ENCODE measurements at places on chromosomes 3 and 15.

GRCh38 chr15:69823223-69823907 lies 274.4 kb downstream of the TLE3 start:
- DNase-seq: no peak

DNA sequence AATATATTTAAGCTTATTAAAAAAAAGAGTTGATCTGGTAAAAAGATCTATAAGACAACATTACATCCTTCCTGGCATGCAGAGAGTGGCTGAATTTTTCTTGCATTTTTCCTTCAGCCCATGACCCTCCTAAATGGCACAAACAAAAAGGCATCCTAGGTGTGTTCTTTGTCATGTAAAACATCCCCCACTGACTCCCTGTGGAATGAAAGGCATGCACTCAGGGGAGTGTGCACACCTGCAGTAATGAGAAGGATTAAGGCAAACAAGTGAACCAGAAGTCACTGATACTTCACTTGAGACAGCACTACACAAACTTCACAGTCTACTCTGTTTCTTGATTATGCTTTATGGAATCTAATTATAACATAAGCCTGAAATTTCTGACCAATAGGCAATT lies 195.0 kb downstream of the RBMS3 start:
- DNase-seq: no peak

- DNase-seq: no peak
Measured at GRCh38 chr3:50213373-50213772, 8.3 kb downstream of the SLC38A3 start.

- no peak for DNase-seq
Measured at GRCh38 chr3:174125267-174125824, 727.8 kb downstream of the NLGN1 start.

DNA sequence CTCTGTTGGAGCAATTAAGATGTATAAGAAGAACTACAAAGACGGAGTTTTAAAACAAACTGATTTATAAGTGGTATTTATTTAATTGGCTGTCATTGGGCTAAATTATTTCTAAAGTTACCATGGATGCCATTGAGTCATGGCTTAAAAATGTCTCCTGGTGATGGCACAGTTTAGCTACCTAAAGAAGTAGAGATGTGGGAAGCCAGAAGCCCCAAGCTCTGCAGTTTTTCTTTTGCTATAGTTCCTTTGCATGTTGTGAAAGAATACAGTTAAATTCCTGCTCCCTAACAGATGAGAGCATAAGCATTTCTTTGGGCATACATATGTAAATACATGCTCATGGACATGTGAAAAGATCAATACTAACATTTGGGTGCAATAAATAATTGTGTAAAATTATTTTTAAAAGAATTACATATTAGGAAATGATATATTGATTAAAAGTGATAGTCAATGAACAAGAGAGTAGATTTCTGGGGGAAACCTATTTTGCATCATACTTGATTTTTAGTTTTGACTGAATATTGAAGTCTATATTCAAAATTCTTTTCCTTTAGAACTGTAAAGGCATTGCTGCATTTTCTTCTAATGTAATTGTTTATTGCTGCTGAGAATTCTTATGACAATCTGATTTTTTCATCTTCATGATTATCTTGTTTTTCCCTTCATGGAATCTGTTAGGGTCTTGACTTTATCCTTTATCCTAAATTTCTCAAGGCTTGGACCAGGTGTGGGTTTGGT lies 2.1 kb downstream of the OPA1 start:
- DNase-seq: no peak

DNA sequence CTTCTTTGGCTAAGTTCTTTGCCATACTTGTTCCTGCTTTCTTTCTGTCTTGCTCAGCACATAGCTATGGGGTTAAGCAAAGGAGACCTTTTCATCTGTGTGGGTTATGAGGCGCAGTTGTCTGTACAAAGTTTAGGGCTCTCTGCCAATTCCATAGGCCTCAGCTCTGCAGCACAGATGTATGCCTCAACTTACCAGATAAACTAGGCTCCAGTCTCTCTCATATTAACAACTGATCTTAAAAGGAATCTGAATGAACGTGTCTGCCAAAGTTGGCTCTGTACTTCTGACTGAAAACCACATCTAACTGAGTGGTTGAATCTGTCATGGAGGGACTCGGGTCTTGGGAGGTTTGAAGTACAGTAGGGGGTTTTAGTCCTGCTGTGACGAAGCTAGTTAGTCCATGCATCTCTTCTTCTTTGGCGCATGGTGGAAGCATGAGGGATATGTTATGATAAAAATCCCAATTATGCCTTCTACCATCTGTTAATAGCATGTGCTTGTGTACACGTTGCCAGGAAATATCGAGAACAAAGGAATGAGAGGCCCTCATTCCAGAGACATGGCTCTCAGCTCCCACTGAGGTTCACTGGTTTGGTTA lies 114.6 kb upstream of the TSC22D2 start:
- no peak for DNase-seq

DNA sequence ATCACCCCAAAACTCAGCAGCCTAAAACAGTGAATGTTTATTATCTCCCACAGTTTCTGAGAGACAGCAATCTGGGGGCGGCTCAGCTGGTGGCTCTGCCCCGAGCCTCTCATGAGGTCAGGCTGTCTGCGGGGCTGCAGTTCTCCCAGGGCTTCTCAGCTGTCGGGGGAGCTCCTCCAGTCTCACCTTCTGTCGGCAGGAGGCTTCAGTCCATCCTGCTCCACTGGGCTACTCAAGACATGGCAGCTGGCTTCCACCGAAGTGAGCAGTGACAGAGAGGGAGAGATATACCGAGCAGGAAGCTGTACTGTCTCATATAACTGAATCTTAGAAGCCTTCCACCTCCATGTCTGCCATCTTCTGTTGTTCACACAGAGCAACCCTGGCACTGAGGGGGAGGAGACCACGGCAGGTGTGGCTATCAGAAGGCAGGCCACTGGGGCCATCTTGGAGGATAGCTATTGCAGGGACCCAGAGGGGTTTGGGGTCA lies 72.8 kb upstream of the ITGA11 start:
- DNase-seq: no peak

GRCh38 chr3:21705769-21706168 lies 45.2 kb downstream of the ZNF385D start:
- no peak for DNase-seq

- DNase-seq: no peak
Measured at GRCh38 chr3:149850787-149851584, 38.0 kb downstream of the RNF13 start.

Data from CD4-positive, alpha-beta T cell treated with Interleukin-6 at 100 ng/mL for 8 hours (primary cell).